ENCODE measurements at places on chromosomes 16 and 17.
A peak's percentile ranks its signal among the peaks of the same experiment; 100 is the strongest.

DNA sequence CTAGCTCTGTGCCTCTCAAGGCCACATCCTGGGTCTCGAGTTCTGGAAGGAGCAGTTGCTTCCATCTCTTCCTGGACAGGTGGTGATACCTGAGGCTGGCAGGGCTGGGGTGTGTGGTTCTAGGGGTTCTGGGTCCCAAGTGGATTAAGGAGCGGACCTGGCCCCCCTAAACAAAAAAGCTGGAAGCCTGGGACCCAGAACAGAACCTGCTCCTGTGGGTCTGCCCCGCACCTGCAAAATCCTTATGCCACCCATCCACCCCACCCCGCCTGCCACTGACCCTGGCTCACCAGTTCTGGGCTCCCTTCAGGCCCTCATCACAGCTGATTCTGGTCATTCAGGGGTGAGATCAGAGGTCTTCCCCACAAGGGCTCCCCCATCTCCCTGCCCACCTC is 44.8 kb downstream of the ADCY7 start:
- DNase-seq, result no peak

DNA sequence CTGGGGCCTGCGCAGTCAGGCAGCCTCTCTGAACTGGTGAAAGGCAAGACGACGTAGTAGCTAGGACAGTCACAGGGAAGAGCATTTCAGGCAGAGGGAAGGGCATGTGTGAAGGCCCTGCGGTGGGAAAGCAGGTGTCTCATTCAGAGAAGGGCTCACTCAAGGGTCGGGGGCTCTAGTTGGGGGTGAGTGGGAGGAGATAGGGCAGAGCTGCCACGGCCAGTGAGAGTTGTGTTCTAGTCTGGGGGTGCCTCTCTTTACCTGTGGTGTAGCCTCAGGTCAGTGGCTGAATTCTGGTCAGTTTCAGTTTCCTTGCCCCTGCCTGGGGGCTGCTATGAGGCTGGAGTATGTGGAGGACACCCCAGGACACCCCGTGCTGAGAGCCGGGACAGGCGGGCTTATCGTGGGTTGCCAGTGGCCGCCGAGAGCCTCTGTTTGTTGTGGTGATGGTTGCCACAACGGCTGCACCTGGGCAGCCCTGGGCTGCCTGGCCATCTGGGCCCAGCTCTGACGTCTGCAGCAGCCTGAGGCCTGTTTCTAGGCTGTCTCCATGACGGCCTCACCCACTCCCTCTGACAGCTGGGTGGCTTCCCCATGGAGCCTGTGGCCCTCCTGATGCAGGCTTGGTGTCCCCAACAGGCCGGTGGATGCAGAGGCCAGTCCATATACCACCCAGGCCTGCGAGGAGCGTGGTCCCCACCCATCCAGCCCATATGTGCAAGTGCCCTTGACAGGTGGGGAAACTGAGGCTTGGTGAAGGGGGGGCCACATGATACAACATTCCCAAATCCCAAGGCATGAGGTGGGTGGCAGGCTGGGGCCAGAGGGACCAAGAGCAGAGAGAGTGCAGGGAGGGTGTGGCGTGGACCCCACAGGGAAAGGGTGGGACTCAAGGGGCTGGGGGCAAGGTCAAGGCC is 10.8 kb downstream of the MAP2K3 start:
- no peak for DNase-seq

DNA sequence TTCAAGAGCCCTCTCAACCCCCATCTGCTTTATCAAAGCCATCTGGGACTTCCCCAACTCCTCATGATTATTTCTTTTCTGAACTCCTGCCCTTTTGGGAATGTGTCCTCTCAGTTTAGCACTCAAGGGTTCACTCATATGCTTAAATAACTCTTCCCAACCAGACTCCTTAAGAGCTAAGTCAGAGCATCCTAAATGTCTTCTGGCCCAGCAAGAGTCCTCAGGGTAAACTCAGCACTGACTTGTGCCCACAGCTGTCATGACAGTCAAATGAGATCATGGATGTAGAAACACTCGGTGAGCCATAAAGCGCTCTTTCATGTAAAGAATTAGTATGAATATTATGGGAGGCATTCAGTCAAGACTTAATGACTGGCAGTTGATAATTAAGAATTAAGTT is 85.9 kb downstream of the TEX14 start:
- DNase-seq, result no peak

DNA sequence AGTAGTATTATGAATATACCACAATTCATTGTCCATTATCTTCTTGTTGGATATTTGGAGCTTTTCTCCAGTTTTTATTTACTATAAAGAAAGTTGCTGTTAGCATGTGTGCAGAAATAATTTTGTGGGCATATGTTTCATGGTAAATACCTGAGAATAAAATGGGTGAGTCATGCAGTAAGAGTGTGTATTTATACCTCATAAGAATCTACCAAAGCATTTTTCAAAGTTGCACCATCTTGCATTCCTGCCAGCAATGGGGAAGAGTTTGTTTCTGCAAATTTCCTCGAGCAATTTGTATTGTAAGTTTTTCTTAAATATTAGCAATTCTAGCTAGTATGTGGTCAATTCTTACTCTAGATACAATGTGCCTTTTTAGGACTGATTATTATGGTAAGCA is 7.9 kb upstream of the MON1B start:
- no peak for DNase-seq

DNA sequence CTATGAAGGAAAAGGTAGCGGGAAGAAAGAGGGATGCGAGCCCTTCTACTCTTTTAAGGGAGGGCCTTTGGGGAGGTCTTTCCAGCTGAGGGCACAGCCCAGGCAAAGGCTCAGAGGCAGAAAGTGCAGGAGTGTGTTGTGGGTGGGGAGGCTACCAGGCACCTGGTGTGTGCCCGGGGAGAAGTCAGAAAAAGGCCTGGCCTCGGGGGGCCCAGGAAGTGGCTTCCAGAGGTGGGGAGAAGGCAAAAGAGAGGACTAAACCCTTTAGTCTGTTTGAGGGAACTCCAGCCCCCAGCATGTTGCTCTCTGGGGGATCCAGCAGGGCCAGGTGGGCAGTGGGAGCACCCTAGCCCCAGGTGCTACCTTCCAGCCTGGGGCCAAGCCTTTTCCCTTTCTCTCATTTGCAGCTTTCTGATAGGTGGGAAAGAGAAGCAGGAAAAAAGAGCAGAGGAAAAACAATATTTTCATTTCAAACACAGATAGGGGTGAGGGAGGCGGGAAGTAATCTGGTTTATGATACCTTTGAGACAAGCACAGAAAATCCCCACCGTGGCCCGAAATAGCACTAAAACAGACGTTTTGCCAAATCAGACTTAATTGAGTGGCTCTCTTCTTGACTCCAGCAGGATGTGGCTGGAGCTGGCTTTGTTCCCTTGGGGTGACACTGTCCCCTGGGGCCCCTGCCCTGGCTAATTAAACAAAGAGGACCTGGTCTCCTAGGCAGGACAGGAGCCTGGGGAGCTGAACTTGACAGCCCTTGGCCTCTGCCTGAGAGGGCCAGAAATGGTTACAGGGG is 10.4 kb downstream of the RAI1 start:
- DNase-seq, result no peak

GRCh38 chr16:56866955-56867830 is 2.2 kb downstream of the SLC12A3 start:
- DNase-seq, result peak; percentile 14

DNA sequence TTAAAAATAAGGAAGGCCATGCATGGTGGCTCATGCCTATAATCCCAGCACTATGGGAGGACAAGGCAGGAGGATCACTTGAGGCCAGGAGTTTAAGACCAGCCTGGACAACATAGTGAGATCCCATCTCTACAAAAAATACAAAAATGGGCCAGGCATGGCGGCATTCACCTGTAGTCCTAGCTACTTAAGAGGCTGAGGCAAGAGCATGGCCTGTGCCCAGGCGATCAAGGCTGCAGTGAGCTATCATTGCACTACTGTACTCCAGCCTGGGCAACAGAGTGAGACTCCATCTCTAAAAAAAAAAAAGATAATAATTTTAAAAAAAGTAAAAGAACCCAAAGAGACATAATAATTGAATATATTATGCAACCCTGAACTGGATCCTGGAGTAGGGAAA is 83.6 kb upstream of the ZNF423 start:
- no peak for DNase-seq

DNA sequence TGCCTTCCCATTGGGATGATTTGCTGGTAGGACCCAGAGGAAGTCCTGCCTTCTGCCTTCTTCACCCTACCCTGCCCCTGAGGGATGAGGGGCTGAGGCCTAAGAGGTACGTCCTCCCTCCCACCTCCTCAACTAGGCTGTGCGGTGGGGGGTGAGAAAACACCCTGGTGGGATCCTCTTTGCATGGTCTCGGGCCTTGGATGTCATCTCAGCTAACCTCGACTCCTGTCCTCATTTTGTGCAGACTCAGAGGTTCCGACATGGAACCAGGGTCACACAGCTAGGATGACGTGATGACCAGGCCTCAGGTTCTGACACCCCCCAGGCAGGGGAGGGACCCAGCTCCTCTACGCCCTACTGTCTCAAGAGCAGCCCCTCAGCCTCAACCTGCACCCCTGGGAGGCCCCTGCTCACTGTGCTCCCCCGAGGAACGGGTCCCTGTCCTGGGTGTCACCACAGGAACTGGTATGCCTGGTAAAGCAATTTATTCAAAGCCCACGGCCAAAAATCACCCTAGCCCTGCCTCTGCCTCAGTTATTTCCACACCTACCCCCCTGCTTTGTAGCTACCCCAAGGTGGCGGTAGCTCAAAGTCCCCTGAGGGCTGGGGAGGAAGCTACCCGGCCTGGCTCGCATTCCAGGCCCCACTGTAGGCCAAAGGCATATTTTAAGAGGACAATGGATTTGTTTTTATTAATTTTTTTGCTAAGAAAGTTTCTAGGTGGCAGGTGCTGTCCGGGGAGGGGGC is 17.5 kb downstream of the UNC13D start:
- DNase-seq, result no peak

- no peak for DNase-seq
These were observed 10.4 kb downstream of the ZNF652 start for GRCh38 chr17:49351572-49352140.

DNA sequence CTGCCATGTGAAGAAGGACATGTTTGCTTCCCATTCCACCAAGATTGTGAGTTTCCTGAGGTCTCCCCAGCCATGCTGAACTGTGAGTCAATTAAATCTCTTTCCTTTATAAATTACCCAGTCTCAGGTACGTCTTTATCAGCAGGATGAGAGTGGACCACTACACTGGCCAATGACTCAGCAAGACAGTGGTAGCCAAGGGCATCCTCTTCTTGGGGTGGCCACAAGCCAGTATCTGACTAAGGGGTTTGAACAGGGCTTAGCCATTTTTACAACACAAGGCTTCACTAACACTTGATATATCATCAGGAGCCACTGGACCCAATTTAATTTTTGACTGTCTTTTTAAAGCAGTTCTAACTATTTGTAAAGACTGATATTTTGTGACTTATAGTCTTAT is 21.1 kb upstream of the KRT24 start:
- no peak for DNase-seq

GRCh38 chr16:466651-467050 is 41.2 kb downstream of the RAB11FIP3 start:
- no peak for DNase-seq

- DNase-seq, result no peak
These were observed 43.4 kb upstream of the GSE1 start for GRCh38 chr16:85569615-85570212.

DNA sequence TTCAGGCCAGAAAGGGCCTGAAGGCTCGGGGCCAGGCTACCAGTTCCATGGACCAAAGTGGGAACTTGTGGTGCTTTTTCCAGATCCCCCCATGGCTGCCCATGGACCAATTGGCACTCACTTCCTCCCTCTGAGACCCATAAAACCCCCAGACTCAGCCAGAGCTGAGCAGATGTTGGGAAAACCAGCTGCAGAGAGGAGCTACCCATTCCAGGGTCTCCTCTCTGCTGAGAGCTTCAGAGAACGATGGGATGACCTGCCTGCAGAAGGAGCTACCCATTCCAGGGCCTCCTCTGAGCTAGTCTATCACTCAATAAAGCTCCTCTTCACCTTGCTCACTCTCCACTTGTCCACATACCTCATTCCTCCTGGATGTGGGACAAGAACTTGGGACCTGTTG is 52.2 kb upstream of the MED9 start:
- no peak for DNase-seq

- no peak for DNase-seq
These were observed 1.9 kb upstream of the CCDC102A start for GRCh38 chr16:57538235-57538721.

GRCh38 chr17:36059406-36059805 is 4.7 kb upstream of the CCL18 start:
- DNase-seq, result no peak

- DNase-seq, result no peak
These were observed 28.2 kb downstream of the SLC39A11 start for GRCh38 chr17:73064084-73064938.

DNA sequence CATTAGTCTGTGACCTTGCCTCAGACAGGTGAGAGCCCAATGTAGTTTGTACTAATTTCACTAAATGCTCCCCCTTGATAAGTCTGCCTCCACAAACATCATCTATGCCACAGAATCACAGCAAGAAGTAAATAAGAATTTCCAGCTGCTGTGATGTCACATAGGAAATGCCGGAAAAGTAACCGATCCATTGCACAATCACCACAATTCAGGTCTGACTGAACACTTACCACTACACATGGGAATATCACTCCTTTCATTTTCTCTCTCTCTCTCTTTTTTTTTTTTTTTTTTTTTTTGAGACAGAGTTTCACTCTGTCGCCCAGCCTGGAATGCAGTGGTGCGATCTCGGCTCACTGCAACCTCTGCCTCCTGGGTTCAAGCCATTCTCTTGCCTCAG is 79.0 kb upstream of the CDH11 start:
- no peak for DNase-seq

GRCh38 chr16:87033021-87033471 is 284.1 kb downstream of the C16orf95 start:
- DNase-seq, result no peak

DNA sequence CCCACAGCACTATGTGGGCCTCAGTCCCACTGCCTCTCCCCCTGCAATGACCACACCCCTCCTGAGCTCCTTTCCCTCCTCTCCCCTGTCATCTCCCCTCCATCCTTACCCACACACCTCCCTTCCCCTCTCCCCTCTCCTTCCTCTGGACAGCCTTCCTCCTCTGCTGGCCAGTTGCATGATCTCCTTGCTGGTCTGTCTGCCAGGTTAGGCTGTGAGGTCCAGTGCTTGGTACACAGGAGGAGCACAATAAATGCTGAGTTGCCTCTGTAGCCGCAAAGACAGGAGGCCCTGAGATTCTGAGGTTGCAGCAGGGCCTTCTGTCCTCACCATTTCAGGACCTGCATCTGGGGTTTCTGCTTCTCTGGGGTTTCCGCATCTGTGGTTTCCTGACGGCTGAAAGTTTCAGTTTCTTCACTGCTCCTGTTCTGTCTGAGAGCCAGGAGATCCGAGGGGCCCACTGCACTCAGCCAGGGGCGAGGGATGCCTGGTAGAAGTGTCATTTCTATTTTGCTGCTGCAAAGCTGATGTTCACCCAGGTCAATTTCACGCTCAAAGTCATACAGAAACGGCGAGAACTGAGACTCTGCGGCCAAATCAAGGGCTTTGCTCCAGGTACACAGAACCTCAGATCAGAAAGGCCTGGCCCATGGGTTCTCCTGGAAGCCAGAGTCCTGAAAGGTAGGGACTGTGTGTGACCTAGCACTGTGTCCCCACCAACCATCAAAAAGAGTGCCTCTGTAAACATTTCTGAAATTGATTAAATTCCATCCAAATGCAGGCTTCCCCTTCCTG is 4.6 kb upstream of the SLC12A3 start:
- DNase-seq, result no peak
